ENCODE measurements at places on chromosomes 12 and 14. TPM values are rescaled to one million over a fixed set of nuclear protein-coding genes. Genes with fewer than 3 reads are reported as not detected.

- ATAC-seq, result no peak
These were observed 202.7 kb upstream of the GARIN6 start for GRCh38 chr12:99444859-99445316.

DNA sequence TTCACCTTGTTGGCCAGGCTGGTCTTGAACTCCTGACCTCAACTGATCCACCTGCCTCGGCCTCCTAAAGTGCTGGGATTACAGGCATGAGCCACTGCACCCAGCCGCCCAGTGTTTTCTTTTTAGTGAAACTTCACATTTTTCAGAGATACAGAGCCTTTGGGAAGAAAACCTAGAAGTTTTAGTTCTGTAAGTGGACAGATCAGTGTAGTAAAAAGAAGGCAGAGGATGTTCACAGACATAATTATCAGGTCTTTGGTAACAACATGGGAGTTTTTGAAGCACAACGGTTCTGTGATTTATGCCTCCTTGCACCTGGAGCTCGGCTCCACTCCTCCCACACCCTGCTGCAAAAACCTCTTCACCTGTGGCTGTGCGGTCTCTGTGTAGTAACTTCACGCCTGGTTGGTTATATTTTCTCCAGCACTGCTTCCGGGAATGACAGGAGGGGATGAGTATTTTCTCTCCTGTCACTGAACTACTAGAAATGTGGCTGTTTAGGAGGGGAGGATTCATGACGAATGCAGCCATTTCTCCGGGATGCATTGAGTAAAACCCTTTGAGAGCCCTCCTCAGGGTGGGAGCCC, 67.0 kb downstream of the ARF6 start:
- ATAC-seq, result no peak

The TMPRSS12 gene
- not detected for total RNA-seq

GRCh38 chr12:118183711-118184110, 47.8 kb downstream of the PEBP1 start:
- no peak for ATAC-seq

- ATAC-seq, result no peak
These were observed 13.8 kb downstream of the VASH1 start for GRCh38 chr14:76774821-76775694.

The ASPG gene
- total RNA-seq, result not detected

DNA sequence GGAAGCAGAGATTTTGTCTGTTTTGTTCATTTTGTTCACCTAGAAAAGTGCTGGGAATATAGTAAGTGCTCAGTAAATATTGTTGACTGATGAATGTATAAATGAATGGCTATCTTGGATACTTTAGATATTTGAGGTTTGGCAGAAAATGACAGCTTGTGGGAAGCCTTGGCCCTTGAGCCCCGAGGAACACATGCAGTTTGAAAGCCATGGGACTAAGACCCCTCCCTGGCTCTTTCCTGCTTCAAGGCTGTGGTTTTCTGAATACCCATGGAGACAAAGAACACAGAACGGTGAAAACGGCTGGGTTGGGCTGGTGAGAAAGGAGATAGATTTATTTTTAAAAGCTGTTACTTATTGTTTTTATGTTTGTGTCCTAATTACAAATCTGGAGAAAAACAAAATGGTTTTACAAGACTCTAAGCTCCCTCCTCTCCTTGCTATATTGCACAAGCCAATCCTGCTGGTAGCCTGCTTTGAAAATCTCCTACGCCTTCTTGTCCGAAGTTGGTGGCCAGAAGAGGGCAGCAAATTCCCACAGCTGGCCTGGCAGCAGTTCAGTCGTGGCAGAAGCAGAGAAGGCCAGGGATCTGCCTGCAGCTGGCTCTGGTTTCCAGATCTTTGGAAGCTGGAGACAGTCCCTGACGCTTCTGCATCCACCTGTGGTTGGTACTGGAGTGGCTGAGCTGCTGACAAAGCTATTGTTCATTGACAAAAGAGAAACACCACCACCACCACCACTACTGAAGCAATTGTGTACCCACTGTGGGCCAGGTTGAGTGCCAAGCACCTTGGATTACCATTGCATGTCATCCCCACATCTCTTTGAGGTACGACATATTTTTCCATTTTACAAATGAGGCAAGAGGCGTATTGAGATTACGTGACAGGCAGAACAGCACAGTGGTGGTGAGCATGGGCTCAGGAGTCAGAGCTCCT, 5.2 kb upstream of the KRT85 start:
- ATAC-seq, result peak; percentile 77

GRCh38 chr12:120988658-120989057, 10.3 kb downstream of the HNF1A start:
- no peak for ATAC-seq

DNA sequence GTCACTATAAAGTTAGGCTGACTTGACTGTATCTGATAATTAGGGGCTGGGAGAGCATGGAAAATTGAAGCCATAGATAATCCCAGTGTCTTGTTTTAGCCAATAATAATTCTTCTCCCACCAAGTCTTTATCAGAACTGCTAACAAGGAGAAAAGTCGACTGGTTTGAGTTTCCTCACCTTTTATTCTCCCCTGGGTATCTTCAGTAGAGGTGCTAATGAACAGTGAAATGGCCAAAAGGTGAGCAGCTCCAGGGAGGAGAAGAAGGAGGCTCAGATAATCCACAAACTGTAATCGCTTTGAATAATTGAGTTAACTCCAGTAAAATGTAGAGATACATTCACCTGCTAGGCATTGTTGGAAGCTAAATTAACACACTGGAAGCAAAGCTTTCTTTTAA, 72.6 kb downstream of the ETV6 start:
- no peak for ATAC-seq

GRCh38 chr14:93103392-93104080, 12.2 kb downstream of the ITPK1 start:
- ATAC-seq, result peak; percentile 17

The GPR137C gene
- total RNA-seq, result 0.23 TPM

DNA sequence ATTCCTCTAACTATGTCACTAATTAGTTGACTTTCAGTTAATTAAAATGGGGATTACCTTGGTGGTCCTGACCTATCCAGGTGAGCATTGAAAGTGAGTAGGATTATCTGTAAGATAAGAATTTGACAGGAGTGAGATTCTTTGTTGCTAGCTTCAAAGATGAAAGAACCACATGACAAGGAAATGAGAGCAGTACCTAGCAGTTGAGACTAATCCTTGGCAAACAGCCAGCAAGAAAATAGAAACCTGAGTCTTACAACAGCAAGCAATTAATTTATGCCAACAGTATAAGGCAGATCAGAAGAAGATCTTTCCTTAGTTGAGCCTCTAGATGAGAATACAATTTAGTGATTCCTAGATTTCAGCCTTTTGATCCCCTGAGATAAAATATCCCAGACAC, 1058.4 kb downstream of the LRFN5 start:
- no peak for ATAC-seq

DNA sequence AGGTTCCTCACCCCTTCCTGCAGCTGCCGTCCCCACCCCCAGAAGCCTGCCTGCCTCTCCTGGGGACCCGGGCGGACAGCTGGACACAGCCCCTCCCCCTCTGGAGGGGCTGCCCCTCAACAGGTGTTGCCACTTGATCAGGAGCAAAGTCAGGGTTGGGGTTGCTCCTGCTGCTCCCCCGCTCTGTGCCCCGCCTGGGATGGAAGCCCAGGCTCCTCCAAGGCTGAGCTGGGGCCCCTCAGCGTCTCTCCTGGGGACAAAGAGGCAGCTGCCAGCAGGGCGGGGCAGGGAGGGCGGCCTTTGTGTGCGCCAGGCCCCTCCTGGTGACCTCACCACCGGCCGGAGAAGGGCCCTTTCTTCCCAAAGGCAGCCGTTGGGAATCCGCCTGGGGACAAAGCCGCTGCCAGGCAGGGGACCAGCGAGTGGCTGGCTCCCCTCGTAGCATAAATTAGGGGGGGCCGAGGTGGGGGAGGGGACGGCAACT, 13.7 kb downstream of the TRMT61A start:
- ATAC-seq, result peak; percentile 17

DNA sequence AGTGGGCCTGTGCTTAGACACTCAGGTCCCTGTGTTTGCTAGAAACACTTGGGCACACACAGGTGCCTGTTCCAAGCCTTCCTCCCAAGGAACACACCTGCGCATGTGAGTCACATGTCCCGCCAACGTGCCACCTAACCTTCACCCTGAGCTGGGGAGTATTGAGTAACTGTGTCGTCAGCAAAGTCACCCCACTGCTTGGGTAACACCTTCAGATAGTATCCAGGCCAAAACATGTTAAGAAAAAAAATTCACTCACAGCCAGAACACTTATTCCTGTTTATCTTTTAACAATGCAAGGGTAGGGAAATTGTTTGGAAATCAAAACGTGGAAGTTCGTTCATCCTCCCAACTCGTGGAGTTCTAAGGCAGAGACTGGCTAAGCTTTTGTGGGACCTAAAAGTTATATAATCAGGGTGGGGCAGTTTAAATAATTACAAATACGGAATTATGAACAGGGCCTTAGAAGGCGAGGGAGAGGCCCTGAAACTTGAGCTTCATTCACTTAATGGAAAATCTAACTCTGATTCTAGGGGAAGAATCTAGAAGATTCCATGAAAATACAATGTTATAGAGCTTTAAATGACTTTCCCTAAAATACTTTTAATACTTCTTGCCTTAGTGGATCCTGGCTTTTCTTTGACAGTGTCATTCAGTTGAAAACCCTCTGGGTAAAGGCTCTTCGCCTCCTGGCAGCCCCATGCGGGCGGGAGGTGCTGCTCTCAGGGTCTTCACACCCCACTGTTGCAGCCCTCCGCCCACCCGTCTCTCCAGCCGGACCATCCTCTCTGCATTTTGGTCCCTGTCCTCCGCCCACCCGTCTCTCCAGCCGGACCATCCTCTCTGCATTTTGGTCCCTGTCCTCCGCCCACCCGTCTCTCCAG, 30.3 kb upstream of the ADIPOR2 start:
- ATAC-seq, result peak; percentile 49

- ATAC-seq, result no peak
These were observed 128.7 kb downstream of the KCNH5 start for GRCh38 chr14:62916551-62916950.

DNA sequence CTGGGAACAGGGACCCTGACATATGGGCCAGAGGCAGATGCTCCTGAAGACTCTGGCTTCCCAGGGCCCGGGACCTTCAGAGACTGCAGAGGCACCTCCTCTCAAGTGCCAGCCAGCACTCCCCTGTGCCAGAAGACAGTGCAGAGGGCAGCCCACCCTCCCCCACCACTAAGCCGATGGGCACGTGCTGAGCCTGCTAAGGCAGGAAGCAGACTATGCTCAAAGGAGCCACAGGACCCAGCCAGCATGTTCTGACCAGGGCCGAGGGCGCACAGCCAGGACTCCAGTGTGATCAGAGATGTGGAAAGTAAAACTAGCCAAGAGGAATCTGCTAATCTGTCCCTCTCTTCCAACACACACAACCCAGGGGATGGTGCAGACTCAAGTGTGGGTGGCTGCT, 29.8 kb downstream of the DIO3 start:
- no peak for ATAC-seq

- ATAC-seq, result no peak
These were observed 189.6 kb downstream of the FOXN3 start for GRCh38 chr14:89227496-89227836.

GRCh38 chr12:52146822-52147366, 44.9 kb downstream of the KRT80 start:
- ATAC-seq, result no peak

The B4GALNT1 gene
- 2.3 TPM for total RNA-seq

The SIX6 gene
- total RNA-seq, result not detected
